OCI-LY7 (cell line): ENCODE measurements at places on chromosomes 2 and 18.

- DNase-seq, result no peak
These were observed 293.6 kb upstream of the TNP1 start for GRCh38 chr2:217153510-217153909.

GRCh38 chr18:1760901-1761300, 810.4 kb downstream of the METTL4 start:
- no peak for DNase-seq

DNA sequence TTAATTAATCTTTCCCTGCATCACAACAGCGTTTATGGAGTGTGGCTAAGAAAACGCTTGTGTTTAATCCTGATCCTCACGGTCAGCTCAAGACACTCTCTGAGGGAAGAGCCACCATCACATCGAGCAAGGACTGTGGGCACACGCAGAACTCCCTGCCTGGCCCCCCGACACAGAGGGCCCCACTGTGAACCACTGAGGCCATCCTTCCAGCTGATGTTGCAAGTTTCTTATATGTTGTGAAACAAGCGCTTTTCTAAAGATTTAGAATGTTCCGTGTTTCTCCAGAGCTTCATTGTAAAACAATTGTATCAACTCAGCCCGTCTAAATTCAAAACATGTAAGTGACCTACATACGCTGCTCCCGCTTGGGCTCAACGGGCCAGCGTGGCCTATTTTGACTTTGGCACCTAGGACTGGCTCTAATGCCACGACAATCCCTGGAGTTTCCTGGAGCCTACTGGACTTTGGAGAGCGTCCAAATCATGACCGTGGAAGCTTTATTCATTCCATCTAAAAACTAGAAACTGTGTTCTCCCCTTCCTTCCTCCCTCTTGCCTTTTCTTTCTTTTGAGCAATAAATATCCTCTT, 34.9 kb downstream of the SERPINE2 start:
- no peak for DNase-seq

- DNase-seq, result peak; percentile 50
These were observed 7.5 kb downstream of the C2orf49 start for GRCh38 chr2:105344704-105345345.

DNA sequence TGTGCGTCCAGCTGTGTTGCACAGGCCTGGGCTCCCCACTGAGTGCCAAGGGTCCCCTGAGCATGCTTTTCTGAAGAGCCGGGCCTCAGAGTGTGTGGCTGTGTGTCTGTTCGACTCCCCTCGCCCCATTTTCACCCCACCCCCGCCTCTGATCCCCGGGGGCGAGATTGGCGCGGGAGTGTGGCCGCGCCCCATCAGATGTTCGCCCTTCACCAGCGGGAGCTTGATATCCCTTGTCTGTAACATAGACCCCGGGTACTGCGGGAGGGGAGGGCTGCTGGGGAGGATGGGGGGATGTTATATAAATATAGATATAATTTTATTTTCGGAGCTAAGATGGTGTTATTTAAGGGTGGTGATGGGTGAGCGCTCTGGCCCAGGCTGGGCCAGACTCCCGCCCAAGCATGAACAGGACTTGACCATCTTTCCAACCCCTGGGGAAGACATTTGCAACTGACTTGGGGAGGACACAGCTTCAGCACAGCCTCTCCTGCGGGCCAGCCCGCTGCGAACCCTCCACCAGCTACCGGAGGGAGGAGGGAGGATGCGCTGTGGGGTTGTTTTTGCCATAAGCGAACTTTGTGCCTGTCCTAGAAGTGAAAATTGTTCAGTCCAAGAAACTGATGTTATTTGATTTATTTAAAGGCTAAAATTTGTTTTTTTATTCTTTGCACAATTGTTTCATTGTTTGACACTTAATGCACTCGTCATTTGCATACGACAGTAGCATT, 1.5 kb downstream of the RHOB start:
- no peak for DNase-seq

DNA sequence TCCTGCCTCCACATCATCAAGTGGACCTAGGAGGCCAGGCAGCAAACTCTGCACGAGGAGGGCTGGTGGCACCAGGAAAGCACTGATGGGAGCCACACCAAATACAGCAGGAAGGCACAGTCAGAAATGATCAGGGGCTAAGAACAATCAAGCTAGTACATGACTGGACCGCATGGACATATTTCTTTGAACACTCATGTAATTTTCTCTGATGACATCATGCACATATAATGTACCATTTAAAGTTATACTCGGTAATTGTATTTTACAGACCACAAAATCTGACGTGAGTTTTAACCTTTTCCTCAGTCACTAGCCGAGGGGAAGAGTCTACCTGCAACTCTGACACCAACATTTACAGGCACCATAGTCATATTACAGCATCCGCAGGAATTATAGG, 76.7 kb downstream of the XDH start:
- DNase-seq, result no peak

GRCh38 chr2:214410918-214411554, at the start of gene VWC2L:
Gene VWC2L, plus strand, starts transcription at chr2:214411054. Its CDS starts 3,140 bp downstream, at chr2:214414194.
- peak; percentile 24 for DNase-seq

DNA sequence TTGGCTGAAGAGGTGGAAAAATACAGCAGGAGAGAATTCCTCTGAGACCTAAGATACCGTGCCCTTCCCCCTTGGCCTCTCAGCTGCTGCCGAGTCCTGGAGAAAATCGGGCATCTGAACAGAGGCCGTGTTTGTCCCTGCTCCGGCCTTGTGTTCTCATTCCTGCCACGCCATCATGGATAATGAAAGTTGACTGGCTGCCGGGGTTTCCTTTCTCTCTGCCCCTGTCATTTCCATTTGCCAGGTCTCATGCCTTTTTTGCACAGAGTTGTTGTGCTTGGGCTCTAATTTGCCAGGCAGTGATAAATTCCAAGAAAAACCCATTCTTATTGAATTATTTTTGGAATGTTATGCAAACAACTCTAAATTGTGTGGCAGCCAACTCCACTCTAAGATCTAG, 496.9 kb upstream of the TNP1 start:
- no peak for DNase-seq

- no peak for DNase-seq
These were observed 24.4 kb downstream of the RDH14 start for GRCh38 chr2:18536100-18536499.

DNA sequence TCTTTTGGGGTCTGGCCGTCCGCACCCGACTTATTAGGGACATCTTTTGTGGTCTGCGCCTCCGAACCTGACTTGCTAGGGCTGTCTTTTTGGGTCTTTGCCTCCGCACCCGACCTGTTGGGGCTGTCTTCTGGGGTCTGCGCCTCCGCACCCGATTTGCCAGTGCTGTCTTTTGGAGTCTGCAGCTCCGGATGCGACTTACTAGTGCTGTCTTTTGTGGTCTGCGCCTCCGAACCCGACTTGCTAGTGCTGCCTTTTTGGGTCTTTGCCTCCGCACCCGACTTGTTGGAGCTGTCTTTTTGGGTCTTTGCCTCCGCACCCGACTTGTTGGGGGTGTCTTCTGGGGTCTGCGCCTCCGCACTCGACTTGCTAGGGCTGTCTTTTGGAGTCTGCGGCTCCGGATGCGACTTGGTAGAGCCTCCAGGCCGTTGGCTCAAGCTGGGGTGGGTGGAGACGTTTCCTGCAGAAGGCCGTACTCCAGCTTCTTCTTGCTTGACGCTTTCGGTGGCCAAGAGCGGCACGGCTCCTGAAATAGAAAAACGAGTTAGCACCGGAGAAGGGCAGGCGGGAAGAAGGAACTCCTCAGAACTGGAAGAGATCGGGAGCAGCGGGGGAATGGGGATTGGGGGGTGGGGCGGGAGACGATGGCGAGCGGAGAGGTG, 498 bp downstream of the TGOLN2 start:
- peak; percentile 84 for DNase-seq

GRCh38 chr18:39701055-39701783, 2135.6 kb upstream of the CELF4 start:
- DNase-seq, result no peak

GRCh38 chr18:50527636-50528307, 32.1 kb upstream of the MAPK4 start:
- DNase-seq, result no peak

- DNase-seq, result no peak
These were observed 139.4 kb downstream of the CYRIA start for GRCh38 chr2:16526193-16526592.

DNA sequence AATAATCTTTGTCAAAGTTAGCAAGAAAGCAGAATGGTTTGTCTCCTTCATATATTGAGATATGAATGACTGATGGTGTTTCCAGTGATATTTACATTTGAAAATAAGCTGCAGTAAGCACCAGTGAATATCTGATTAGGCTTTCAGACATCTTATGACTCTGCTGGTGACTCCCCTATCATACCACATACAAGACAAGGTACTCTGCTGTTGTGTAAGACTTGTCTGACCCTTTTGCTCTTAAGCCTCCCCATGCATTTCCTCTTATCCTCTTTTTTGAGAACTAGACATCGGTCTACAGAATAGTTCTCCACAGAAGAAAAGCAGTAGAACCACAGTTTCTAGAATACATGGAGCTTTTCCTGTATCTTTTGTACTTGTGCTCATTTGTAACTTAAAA, 9.3 kb downstream of the POLI start:
- no peak for DNase-seq

- DNase-seq, result no peak
These were observed 63.3 kb downstream of the NEB start for GRCh38 chr2:151670846-151671597.

GRCh38 chr2:21328177-21328576, 204.4 kb downstream of the TDRD15 start:
- DNase-seq, result no peak

GRCh38 chr2:231891514-231891905, 34.7 kb downstream of the NPPC start:
- no peak for DNase-seq

- no peak for DNase-seq
These were observed 322.9 kb downstream of the GALR1 start for GRCh38 chr18:77572537-77572936.

DNA sequence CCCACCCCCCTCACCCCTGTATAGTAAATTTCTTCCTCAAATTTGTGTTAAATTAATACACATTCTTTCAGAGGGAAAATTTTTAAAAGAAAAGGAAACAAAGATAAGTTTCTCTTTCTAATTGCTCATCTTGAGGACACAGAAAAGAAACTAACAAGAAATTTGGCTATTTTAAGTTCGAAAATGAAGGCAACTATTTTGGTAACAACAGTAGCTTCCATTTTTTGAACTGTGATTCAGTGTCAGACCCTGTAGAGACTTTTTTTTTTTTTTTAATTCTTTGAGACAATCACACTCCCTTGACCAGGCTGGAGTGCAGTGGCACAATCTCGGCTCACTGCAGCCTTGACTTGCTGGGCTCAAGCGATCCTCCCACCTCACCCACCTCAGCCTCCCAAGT, 194.9 kb downstream of the SS18 start:
- no peak for DNase-seq

DNA sequence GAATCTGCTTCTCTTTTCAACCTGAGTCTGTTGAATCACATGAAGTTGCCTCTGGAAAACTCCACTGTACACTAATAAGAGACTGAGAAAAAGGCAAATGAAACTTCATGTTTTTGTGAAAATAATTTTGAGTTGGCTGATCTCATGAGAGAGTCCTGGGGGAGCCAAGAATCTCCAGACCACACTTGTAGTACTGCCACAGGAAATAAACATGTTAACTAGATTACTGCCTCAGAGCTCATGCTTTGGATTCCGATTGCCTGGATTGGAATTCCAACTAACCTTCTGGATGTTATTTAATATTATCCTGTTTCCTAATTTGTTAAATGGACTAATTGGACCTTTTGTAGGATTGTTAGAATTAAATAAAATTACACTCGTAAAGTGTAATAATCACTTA, 25.2 kb downstream of the NUP35 start:
- no peak for DNase-seq

- no peak for DNase-seq
These were observed 11.8 kb downstream of the NCKAP1 start for GRCh38 chr2:183026424-183026823.
